ENCODE measurements at places on chromosomes 3 and 15. TPM values are rescaled to one million over a fixed set of nuclear protein-coding genes. Genes with fewer than 3 reads are reported as not detected.
A peak's percentile ranks its signal among the peaks of the same experiment; 100 is the strongest.

NPAP1 gene
- not detected for total RNA-seq

SEMA5B gene
- total RNA-seq: not detected

BFSP2 gene
- not detected for total RNA-seq

NCK1 gene
- total RNA-seq: 30.9 TPM

VPS39 gene
- 49.2 TPM for total RNA-seq

ADAMTS17 gene
- 1.9 TPM for total RNA-seq

CDAN1 gene
- 24.8 TPM for total RNA-seq

PARP15 gene
- 13.9 TPM for total RNA-seq

GHRL gene
- total RNA-seq: not detected

- H3K4me3 ChIP-seq: no peak overlapping the region
- no peak overlapping the region for H3K27ac ChIP-seq
- no peaks in the 10 kb centered on the region for H3K36me3 ChIP-seq
- no peaks in the 10 kb centered on the region for H3K27me3 ChIP-seq
- H3K4me1 ChIP-seq: no peaks in the 10 kb centered on the region
Observed at GRCh38 chr15:85813234-85813633, 18.5 kb upstream of the KLHL25 start.

DNA sequence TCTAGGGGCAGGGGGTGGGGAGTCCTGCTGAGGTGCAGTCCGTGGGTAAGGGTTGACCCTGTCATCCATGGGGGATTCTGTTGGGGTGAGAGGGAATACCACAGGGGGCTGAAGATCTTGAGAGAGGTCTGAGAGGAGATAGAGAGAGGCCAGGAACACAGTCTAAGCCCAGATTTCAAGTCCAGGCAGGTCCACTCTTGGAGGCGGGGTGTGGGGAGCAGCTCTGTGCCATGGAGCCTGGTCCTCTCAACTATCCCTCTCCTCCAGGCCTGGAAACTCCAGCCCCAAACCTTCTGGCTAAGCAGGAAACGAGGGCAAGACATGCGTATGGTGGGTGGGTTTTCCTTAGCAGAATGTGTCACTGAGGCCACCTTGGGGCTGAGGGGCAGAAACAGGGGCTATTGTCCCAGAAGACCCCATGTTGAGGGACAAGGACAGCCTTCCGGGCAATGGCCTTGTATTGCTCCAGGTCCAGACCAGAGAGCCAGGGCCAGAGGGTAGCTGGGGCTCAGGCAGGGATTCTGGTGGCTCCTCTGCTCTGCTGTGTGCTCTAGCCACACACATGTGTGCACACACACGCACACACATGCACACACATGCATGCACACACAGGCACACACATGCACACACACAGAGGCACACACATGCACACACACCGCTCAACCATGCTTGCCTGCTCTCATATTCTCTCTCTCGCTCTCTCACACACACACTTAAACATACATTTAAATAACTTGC is 48.6 kb upstream of the MAGEF1 start:
- H3K27me3 ChIP-seq: no peaks in the 10 kb centered on the region
- H3K4me3 ChIP-seq: no peak overlapping the region
- no peak for DNase-seq

DNA sequence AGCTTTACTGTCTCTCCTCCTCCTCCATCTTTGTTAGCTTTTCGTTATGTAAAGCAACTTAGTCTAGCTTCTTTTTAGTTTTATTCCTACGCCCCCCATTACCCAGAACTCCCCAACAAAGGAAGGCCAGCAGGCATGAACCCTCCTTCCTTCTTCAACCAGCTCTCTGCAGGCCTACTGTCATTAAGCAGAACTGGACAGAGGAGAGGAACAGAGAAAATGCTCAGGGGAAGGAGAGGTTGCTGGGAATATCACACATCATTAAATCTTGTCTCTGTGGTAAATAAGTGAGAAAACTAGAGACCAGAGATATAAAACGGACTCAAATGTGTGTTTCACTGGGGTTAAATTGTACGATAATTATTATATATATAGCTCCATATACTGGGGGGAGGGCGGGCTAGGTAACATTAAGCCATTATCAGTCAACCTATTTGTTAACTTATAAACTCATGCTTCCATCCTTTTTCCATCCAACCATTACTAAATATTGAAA is 19.3 kb upstream of the SLC28A1 start:
- no peaks in the 10 kb centered on the region for H3K27me3 ChIP-seq
- H3K36me3 ChIP-seq: no peaks in the 10 kb centered on the region
- H3K4me3 ChIP-seq: no peak overlapping the region
- no peaks in the 10 kb centered on the region for H3K4me1 ChIP-seq
- DNase-seq: no peak

DNA sequence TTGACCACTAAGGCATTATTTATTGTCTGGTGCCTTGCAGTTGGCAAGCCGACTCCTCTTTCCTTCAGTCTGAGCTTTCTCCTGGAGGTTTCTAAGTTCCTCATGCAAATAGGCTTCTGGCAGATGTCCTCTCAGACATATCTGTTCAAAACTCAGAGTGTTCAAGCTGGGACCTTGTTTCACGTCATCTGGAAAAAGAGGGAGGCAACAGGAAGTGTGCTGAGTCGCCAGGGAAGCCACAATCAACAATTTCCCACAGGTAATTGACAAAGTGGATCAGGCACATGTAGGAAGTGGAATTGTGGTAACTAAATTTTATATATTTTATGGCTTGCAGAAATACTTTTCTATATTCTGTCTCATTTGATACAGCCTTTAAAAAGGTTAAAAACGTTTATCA is 14.6 kb downstream of the SCG5 start:
- DNase-seq: no peak
- no peaks in the 10 kb centered on the region for H3K27me3 ChIP-seq
- H3K4me3 ChIP-seq: no peak overlapping the region
- no peak overlapping the region for H3K27ac ChIP-seq

DNA sequence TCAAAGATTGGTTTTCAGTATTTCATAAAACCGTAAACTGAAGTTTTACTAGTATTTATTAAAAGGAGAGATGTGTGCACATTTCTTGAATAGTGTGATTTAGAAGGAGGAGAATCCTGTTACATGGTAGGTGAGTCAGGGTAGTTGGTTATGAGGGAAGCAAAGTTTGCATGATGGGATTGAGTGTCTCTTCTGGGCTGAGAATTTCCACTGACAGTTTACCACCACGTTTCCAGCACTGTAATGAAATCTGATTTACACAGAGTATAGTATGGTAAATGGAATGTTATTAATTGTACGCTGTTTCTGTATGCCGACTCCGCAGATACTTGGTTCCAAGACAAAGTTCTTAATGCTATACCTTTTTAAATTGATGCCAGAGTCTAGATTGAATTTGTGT is 1.6 kb downstream of the NECTIN3 start:
- H3K4me1 ChIP-seq: peaks cover 15% of the 10 kb centered on the region
- H3K36me3 ChIP-seq: no peaks in the 10 kb centered on the region
- DNase-seq: no peak
- no peaks in the 10 kb centered on the region for H3K27me3 ChIP-seq

DNA sequence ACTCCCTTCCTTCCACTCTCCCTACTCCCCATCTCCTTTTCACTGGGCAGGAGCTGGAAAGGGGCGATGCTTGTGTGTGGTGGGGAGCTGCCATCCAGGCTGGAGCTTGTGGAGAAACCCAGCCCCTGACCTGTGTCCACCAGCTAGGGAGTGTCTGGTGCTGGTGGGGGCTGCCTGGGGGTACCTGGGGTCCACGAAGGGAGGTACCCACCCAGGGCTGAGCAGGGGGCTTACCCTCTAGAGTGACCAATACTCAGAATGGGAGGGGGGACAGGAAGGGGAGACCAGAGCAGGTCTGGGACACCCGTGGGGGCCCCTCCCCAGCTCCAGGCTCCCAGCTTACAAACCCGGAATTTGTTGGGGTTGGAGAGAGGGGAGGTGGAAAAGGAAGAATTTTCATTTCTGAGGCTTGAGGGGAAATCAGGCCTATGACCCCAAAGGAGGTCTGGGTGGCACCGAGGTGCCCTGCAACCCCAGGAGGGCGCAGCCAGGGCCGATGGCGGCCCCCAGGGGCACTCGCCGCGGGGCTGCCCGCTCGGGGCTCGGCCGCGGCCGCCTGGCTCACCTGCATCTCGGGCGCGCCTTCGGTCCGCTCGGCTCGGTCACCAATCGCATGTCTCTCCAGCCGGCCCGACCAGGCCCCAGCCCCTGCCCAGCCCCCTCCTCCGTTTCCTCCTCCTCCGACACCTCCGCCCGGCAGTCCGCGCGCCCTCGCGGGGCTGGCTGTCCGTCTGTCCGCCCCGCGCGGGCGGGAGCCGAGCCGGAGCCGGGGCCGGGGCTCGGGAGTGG is 773 bp downstream of the LINGO1 start:
- H3K27me3 ChIP-seq: peaks cover 15% of the 10 kb centered on the region
- no peak for DNase-seq
- no peaks in the 10 kb centered on the region for H3K36me3 ChIP-seq
- peak overlapping the region; percentile 31 for H3K27ac ChIP-seq

- no peak overlapping the region for H3K4me3 ChIP-seq
- H3K27me3 ChIP-seq: no peaks in the 10 kb centered on the region
- H3K27ac ChIP-seq: no peak overlapping the region
Observed at GRCh38 chr15:91833056-91833455, 20.5 kb upstream of the SLCO3A1 start.
